Osteoblast (primary cell): ENCODE measurements at places on chromosomes 12 and 14.

DNA sequence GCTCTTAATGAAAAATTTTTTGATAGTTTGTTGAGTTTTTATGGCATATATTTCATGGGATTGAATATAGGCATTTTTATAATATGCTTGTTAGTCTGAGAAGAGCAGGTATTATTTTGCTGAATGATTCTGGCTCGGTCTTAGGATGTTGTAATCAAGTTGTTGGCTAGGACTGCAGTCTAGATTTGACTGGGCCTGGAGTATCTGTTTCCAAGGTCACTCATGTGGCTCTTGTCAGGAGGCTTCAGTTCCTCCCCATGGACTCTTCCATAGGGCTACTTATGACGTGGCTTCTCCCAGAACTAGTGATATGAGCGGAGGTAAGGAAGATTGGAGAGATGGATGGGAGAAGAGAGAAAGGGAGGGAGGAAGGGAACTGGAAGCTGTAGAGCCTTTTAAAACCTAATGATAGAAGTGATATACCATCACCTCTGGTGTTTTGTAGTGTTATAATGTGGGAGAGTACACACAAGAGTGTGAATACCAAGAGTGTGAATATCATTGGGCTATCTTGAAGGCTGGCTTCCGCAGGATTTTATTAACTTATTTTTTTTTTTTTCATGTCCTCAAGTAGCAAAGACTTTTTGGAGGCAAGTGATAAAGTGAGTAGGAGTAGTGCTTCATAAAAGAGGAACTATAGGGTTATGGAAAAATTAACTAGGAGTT, 4.4 kb downstream of the MNAT1 start:
- no peak overlapping the region for H3K4me3 ChIP-seq
- H3K4me1 ChIP-seq, result peaks cover 14% of the 10 kb centered on the region
- H3K36me3 ChIP-seq, result no peaks in the 10 kb centered on the region
- no peak overlapping the region for H3K27ac ChIP-seq
- DNase-seq, result no peak

DNA sequence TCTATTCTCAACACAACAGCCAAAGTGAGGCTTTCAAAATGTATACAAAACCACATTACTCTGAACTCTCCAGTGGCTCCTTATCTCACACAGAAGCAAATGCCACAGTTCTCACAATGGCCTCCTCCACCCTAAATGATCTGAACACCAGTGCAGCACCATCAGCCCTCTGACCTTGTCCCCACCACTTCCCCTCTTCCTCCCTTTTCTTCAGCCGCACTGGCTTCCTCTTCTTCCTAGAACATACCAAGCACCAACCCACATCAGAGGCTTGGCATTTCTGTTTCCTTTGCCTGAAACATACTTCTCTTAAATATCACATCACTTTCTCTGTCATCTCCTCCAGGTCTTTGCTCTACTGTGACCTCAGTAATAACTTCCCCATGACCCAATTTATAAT, 66.3 kb downstream of the GPR135 start:
- H3K36me3 ChIP-seq, result no peaks in the 10 kb centered on the region
- H3K4me3 ChIP-seq, result no peak overlapping the region
- H3K4me1 ChIP-seq, result no peaks in the 10 kb centered on the region

- H3K27me3 ChIP-seq, result no peaks in the 10 kb centered on the region
- DNase-seq, result no peak
- peak overlapping the region; percentile 64 for H3K27ac ChIP-seq
- peaks cover 39% of the 10 kb centered on the region for H3K4me1 ChIP-seq
- no peak overlapping the region for H3K4me3 ChIP-seq
These were observed 168.1 kb upstream of the PRICKLE1 start for GRCh38 chr12:42757624-42758119.

GRCh38 chr14:75913183-75913582, 68.6 kb downstream of the TGFB3 start:
- H3K36me3 ChIP-seq, result no peaks in the 10 kb centered on the region
- H3K27ac ChIP-seq, result no peak overlapping the region
- DNase-seq, result no peak
- no peak overlapping the region for H3K4me3 ChIP-seq
- no peaks in the 10 kb centered on the region for H3K27me3 ChIP-seq

GRCh38 chr14:68111097-68111852, 291.7 kb downstream of the RAD51B start:
- H3K27ac ChIP-seq, result no peak overlapping the region
- H3K27me3 ChIP-seq, result no peaks in the 10 kb centered on the region
- no peaks in the 10 kb centered on the region for H3K4me1 ChIP-seq
- DNase-seq, result no peak

- no peak for DNase-seq
- no peak overlapping the region for H3K4me3 ChIP-seq
- peaks cover 28% of the 10 kb centered on the region for H3K4me1 ChIP-seq
- H3K27me3 ChIP-seq, result no peaks in the 10 kb centered on the region
These were observed 299.1 kb upstream of the AMIGO2 start for GRCh38 chr12:47378907-47379306.

DNA sequence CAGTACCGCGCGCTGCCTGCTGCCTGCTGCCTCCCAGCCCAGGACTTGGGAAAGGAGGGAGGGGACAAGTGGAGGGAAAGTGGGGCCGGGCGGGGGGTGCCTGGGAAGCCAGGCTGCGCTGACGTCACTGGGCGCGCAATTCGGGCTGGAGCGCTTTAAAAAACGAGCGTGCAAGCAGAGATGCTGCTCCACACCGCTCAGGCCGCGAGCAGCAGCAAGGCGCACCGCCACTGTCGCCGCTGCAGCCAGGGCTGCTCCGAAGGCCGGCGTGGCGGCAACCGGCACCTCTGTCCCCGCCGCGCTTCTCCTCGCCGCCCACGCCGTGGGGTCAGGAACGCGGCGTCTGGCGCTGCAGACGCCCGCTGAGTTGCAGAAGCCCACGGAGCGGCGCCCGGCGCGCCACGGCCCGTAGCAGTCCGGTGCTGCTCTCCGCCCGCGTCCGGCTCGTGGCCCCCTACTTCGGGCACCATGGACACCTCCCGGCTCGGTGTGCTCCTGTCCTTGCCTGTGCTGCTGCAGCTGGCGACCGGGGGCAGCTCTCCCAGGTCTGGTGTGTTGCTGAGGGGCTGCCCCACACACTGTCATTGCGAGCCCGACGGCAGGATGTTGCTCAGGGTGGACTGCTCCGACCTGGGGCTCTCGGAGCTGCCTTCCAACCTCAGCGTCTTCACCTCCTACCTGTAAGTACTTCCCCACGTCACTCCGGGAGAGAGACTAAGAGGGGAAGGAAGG, at the start of gene LGR5:
TSS of gene LGR5 (plus strand) at position 186 of the 732 bp plus-strand sequence. CDS start at position 469, 283 bp downstream.
- DNase-seq, result peak; percentile 60
- H3K27me3 ChIP-seq, result peaks cover 72% of the 10 kb centered on the region
- H3K36me3 ChIP-seq, result no peaks in the 10 kb centered on the region
- H3K27ac ChIP-seq, result no peak within 1 kb of the TSS

DNA sequence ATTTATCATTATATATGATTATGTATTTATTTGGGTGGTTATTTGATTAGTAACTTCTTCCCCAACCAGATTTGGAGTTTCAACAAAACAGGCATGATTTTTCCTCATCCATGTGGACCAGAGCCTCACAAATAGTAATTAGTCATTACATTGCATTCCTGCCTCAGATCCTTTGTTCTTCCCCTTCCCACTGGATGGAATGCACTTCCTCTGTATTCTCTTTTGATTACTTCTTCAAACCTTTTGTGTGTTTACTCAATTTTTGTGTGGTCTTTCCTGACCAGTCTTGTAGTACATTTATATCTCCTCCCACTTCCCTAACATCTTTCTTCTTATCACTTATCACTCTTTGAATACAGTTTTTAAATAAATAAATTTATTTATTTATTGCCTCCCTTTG, 15.5 kb downstream of the SYT1 start:
- no peaks in the 10 kb centered on the region for H3K4me1 ChIP-seq
- no peak for DNase-seq
- no peaks in the 10 kb centered on the region for H3K27me3 ChIP-seq
- no peak overlapping the region for H3K27ac ChIP-seq

- no peak overlapping the region for H3K27ac ChIP-seq
- DNase-seq, result no peak
- peaks cover 11% of the 10 kb centered on the region for H3K4me1 ChIP-seq
- H3K27me3 ChIP-seq, result no peaks in the 10 kb centered on the region
- no peak overlapping the region for H3K4me3 ChIP-seq
These were observed 451.3 kb downstream of the SNAPC1 start for GRCh38 chr14:62213516-62213915.

GRCh38 chr12:95318071-95318545, 100.5 kb downstream of the VEZT start:
- H3K36me3 ChIP-seq, result no peaks in the 10 kb centered on the region
- H3K4me1 ChIP-seq, result peaks cover 20% of the 10 kb centered on the region
- peak; percentile 30 for DNase-seq
- H3K27ac ChIP-seq, result peak overlapping the region; percentile 62

DNA sequence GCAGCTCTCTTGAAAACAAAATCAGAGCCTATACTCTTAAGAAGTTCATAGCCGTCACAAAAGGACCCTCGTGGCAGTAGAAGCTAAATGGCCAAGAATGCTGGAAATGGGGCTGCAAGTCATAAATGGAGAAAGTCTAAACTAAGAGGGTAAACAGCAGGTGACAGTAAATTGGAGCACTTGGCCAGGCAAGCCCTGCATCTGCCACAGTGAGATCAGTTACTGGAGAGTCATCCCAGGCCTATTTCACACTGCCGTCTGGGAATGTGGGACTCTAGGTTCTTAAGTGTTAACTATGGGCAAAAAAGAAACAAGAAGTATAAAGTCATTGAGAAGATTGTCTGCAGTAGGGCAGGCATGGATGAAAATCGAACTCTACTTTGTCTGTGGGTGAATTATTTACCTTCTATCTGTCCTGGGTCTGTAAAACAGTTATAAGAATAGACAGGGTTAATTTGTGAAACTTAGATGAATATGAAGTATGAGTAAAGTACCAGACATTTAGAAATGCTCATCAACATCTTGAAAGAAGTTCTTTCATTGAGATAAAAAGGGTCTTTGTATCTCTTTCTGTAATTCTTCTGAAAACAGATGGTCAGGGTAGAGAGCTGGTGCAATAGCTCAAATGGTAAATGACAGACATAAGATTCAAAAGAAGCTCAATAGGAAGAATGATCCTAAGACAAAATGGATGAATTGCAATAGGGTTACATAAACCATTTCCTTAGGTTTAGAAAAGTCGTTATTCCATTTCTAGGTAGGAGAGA, 792.5 kb downstream of the DIO2 start:
- no peak for DNase-seq
- no peaks in the 10 kb centered on the region for H3K4me1 ChIP-seq
- no peak overlapping the region for H3K4me3 ChIP-seq
- H3K27ac ChIP-seq, result no peak overlapping the region
- no peaks in the 10 kb centered on the region for H3K36me3 ChIP-seq

DNA sequence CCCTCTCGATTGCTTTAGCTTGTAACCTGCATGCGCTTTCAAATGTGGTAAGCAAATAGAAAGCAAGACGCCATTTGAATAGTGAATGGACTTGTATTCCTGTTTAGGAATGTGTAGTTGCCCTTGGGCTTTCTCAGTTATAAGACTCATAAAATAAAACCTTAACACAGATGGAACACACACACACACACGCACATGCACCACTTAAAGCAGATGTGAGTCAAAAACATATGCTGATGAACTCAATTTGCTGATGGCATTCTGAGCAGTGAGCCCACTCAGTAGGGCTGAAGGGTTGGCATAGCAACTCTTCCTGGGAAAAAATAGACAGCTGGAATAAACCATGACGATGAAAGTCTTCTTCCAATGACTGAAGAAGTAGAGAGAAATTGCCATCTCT, 360.5 kb downstream of the APAF1 start:
- no peaks in the 10 kb centered on the region for H3K27me3 ChIP-seq
- no peaks in the 10 kb centered on the region for H3K4me1 ChIP-seq
- no peaks in the 10 kb centered on the region for H3K36me3 ChIP-seq
- DNase-seq, result no peak
- no peak overlapping the region for H3K27ac ChIP-seq

GRCh38 chr14:81449576-81449975, 49.5 kb upstream of the STON2 start:
- H3K27ac ChIP-seq, result no peak overlapping the region
- no peaks in the 10 kb centered on the region for H3K36me3 ChIP-seq
- H3K27me3 ChIP-seq, result peaks cover 13% of the 10 kb centered on the region
- no peak overlapping the region for H3K4me3 ChIP-seq
- peaks cover 8% of the 10 kb centered on the region for H3K4me1 ChIP-seq

DNA sequence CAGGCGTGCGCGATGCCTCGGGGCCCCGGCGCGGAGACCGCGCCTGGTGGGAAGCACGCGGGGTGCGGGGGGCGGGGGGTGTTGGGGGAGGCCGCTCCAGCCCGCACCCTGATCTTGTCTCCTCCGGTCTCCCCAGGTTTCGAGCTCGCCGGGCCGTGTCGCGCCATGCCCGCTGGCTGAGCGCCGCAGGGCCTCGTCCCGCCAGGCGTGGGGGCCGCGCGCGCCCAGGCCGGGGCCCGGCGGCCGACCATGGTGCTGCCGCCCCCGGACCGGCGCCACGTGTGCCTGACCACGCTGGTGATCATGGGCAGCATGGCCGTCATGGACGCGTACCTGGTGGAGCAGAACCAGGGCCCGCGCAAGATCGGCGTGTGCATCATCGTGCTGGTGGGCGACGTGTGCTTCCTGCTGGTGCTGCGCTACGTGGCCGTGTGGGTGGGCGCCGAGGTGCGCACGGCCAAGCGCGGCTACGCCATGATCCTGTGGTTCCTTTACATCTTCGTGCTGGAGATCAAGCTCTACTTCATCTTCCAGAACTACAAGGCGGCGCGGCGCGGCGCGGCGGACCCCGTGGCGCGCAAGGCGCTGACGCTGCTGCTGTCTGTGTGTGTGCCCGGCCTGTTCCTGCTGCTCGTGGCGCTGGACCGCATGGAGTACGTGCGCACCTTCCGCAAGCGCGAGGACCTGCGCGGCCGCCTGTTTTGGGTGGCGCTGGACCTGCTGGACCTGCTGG, 2.4 kb downstream of the TMEM121 start:
- H3K4me1 ChIP-seq, result peaks cover 5% of the 10 kb centered on the region
- no peak overlapping the region for H3K27ac ChIP-seq
- DNase-seq, result peak; percentile 76
- peak overlapping the region; percentile 77 for H3K4me3 ChIP-seq
- H3K27me3 ChIP-seq, result peaks cover 6% of the 10 kb centered on the region

GRCh38 chr14:64510825-64511671, 6.5 kb downstream of the ZBTB1 start:
- no peak overlapping the region for H3K27ac ChIP-seq
- H3K36me3 ChIP-seq, result peaks cover 7% of the 10 kb centered on the region
- peak; percentile 52 for DNase-seq
- no peak overlapping the region for H3K4me3 ChIP-seq

GRCh38 chr14:63896278-63896720, 43.5 kb downstream of the SYNE2 start:
- peak overlapping the region; percentile 19 for H3K27ac ChIP-seq
- peaks cover 47% of the 10 kb centered on the region for H3K4me1 ChIP-seq
- H3K36me3 ChIP-seq, result no peaks in the 10 kb centered on the region
- no peaks in the 10 kb centered on the region for H3K27me3 ChIP-seq
- no peak for DNase-seq

GRCh38 chr14:86640288-86640687, 1110.3 kb downstream of the FLRT2 start:
- no peaks in the 10 kb centered on the region for H3K27me3 ChIP-seq
- H3K27ac ChIP-seq, result no peak overlapping the region
- no peaks in the 10 kb centered on the region for H3K36me3 ChIP-seq
- DNase-seq, result no peak
